CD4-positive, alpha-beta T cell treated with Interleukin-17A for 4 hours (primary cell): ENCODE measurements at places on chromosomes 1 and 21.

GRCh38 chr1:82978461-82979324, 1020.2 kb downstream of the TTLL7 start:
- no peak for DNase-seq

- no peak for DNase-seq
Measured at GRCh38 chr1:3606779-3607702, 4.3 kb downstream of the MEGF6 start.

GRCh38 chr1:155834296-155834926, 22.6 kb downstream of the GON4L start:
- no peak for DNase-seq

DNA sequence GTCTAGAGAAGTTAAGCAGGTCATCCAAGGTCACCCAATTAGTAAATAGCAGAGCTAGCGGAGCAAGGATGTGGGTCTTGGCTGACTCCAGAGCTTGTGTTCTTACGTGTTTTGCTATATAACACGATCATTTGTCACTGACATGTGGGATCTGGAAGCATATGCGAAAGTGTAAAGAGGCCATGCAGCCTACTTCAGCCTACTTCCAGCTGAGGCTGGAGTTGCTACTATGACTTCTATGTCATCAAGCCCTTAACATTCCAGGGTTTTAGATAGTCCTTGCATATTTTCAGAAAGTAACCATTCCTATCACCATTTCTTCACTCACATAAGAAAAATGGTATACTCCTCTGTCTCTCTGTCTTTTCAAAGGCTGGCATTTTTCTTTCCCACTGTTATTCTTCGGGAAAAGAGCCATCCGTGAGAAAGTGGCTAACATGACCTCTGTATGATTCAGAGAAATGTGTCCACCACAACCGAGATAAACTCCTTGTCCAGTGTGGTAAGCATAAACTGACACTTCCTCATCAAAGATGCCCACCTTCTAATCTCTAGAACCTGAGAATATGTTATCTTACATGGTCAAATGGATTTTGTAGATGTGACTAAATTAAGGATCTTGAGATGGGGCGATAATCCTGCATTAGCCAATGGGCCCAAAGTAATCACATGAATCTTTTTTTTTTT, 24.0 kb upstream of the ABL2 start:
- DNase-seq: no peak

GRCh38 chr1:41341772-41342562, 19.3 kb upstream of the FOXO6 start:
- DNase-seq: no peak

- DNase-seq: no peak
Measured at GRCh38 chr1:175540896-175541645, 202.3 kb downstream of the TNR start.

DNA sequence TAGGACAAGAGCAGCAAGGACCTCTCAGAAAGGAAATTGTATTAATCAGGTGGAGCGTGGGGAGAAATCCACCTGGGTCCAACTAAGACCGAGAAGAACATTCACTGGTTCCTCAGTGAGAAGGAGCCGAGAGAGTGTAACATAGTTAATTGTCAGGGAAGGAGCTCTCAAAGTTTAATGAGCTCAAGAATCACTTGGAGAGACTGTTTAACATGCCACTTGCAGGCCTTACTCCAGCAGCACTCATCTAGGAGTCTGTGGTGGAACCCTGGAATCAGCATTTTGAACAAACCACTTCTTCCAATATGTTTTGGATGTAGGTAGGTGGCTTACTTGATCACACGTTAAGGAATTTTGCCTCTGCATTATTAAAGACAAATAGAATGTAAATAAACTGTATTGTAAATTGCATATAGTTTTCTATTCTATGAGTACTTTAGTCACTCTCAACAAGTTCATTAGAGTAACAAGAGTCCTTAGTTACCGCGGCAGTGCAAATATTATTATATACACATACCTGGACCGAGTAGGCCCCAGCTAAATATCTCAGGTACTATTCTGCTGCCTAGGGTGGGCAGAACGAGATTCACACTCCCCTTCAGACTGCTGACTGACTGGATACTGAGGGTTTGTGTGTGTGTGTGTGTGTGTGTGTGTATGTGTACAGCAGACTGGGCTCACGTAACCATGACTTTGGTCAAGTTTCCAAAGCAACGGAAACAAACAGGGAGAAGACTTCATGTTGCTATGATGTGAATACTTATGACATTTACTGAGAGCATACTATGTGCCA, 203.2 kb upstream of the USP24 start:
- DNase-seq: no peak

DNA sequence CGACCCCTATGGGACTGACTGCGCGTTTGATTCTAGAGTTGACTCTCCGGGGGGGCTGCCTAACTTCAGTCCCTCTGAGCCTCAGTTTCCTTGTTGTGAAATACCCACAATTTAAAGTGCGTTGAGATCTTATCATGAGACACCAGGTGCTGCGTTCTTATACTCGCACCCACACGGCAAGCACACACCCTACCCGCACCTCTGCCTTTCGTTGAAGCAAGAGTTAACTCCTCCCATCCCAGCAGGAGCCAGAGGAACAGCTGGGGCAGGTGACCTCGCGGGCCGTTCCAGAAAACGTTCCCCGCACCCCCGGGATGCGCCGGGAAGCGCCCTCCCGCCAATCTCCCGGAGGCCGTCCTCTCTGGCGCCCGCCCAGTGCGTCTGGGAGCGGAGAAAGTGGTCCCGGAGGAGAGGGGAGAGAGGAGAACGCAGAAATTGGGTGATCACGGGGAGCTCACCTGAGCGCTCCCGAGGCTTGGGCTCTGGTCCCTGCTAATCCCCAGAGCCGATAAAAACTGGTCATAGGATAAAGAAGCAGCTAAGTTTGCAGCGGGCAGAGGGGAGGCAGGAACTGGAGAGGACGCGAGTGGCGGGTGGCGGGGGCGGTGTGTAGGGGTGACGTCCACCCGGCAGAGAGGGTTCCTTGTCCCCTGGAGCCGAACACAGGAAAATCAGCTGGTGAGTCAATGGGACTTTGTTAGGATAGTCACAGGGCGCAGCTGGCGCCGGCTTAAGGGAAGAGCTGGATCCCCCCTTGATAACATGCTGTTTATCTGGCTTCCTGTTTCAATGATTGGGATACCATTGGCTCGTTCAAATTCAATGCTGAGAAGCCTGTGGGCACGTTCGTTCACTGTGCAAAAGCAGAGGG, 869 bp downstream of the NAV1 start:
- no peak for DNase-seq

DNA sequence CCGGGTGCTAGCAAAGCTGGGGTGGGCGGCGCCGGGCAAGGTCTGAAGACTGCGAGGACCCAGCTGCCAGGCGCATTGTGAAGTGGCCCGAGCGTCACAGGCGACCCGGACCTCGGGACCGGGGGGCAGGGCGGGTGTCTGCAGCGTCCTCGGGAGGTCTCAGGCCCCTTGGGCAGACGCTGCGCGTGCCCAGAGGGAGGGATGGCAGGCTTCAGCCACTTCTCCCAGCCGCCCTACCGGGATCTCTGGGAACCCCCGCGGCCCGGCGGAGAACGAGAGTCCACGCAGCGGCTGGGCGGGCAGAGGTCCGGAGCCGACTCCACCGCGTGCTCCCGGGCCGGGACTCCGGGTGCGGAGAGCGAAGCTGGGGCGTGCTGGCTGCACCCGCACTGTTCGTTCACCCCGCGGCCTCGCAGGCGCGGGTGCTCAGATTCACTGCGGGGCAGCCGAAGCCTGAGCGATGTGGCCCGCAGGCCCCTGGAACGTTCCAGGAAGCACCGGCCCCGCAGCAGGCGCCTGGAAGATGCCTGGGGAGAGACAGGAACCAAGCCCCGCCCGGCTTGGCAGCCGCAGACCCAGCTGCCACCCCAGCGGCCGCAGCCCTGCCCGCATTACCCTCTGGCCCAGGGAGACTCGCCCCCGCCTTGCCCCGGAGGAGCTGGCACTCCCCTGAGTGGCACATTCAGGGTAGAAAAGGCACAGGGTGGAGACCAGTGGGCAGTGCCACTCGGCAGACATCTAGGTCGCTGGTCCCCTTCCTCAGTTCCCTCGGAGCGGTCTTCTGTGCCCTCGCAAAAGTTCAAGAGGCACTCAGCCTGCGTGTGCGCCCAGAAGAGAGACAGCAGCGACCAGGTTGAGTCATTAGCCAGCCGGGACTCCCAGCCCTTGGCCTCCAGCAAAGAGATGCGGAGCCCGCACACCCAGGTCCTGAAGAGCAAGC, at the start of gene CCDC185:
Gene CCDC185, plus strand, starts transcription at position 141 of the 940 bp plus-strand sequence. Its CDS starts 61 bp downstream, at position 202.
- no peak for DNase-seq

DNA sequence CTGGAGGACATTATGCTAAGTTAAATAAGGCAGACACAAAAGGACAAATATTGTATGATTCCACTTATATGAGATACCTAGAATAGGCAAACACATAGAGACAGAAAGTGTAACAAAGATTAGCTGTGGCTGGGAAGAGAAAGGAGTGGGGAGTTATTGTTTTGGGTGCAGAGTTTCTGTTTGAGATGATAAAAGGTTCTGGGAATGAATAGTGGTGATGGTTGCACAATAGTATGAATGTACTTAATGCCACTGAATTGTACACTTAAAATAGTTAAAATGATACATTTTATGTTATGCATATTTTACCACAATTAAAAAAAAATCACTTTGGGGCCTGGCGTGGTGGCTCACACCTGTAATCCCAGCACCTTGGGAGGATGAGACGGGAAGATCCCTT, 21.2 kb upstream of the ERO1B start:
- no peak for DNase-seq

- no peak for DNase-seq
Measured at GRCh38 chr21:34504595-34504994, 7.4 kb downstream of the KCNE1 start.

DNA sequence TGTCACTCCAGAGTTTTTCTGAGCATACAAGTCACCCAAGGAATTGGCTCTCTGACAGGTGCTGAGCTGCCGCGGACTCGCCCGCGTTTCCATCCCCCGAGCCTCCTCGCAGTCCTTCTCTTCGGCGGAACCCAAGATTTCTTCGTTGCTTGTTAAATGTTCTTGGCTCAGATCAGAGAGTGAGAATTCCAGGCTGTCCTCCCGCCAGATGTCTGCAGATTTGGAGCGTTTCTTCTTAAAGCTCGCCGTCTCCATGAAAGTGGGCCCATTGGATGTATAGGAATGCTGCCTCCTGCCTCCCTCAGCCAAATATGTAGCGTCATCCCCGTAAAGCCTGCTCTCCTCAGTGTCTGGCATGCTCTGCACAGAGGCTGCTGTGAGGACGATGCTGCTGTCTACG, 77.8 kb downstream of the TIAM1 start:
- no peak for DNase-seq

- DNase-seq: no peak
Measured at GRCh38 chr1:214446772-214447556, 104.4 kb downstream of the PTPN14 start.

DNA sequence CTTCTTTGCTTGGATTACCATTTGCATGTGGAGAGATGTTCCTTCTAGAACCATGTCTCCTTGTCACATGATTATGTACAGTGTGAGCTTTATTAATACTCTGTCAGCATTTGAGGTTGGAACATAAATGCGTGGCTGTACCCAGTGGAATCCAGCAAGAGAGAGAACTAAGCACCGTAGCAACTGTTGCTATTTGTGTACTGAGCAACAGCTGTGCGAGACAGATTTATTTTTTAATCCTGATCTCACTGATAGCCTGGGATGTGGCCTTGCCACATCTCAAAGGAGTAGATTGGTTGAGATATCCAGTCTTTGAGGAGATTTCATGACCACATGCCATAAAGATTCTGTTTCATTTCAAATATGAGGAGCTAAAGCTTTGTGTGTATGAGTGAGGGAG, 43.4 kb downstream of the KIF1B start:
- DNase-seq: no peak

- no peak for DNase-seq
Measured at GRCh38 chr1:244011786-244012185, 39.3 kb upstream of the ZBTB18 start.

DNA sequence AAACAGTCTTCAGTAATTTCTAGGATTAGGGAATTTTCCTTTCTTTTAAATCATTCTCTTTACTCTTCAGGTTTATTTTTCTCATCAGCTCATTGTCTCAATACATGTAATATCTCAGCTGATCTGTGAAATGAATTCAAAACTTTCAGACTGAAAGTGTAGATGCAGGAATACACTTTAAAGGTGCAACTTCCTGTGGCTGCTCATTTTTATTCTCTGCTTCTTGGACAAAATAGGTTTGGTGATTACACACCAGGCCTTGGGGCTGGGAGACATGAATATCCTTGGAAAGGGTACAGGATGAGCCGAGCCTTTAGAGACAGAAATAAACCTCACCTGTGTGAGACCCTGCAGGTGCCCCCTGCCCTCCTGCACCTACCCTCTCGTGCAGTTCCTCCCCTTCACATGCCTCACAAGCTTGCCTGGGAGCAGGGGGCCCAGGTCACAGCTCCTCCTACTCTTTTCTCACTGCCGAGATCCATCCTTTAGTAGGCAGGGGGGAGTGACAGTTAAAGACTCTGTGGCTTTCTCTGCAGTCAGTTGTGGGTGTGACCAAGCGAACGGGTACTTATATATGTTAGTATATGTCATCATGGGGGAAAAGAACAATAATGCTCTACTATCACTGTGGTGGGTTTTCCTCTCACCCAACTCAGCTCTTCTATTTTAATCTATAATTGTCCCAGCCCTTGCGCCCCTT, 23.6 kb downstream of the XCL2 start:
- peak; percentile 39 for DNase-seq

DNA sequence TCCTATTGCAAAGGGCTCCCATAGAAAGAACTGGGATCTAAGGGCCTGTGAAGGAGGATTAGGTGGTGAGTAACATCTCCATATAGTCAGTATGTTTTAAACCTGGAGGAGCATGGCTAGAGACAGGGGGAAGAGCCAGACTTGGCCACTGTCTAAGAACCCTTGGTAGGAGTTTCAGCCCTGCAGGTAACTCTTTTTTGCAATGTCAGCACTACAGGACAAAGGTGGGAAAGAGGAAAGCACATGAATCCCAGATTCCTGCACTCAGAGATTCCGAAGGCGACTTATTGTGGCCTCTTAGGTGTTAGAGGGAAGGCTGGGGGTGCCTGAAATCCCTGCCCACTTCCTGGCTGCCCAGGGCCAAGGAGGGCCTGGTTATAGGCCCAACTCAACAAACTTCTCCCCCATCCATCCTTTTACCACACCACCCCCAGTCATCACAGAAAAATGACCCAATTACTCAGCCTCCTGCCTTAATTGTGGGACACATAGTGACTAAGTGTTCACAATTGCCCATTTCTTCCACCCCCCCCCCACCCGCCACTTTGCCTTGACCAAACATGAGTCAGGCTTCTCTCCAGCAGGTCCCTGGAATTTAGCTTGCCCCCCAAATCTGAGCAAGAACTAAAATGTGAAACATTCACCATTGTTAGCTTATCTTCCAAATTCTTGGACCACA, 1.9 kb upstream of the NTNG1 start:
- no peak for DNase-seq

GRCh38 chr1:184861755-184862336, 107.2 kb upstream of the EDEM3 start:
- no peak for DNase-seq

DNA sequence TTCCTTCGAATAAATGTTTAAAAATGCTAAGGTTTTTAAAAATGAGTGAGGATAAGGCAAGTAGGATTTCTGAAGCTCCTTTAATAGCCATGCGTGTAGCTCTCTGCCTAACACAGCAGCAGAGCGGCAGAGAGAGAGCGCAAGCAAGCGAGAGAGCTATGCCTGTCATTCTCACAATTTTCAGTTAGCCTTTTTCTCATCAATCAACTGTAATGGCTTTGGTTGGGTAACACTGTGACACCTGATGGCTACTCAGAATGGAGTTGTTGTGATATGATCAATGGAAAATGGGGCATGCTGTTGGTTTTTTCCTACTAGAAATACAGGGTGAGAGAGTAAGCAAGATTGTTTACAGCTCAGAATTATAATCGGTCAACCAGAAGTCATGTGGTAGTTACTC, 198.4 kb downstream of the RPS6KC1 start:
- DNase-seq: no peak

GRCh38 chr21:44670642-44671432, 4.1 kb upstream of the KRTAP12-2 start:
- no peak for DNase-seq

GRCh38 chr1:27878039-27878438, 5.7 kb downstream of the THEMIS2 start:
- DNase-seq: no peak
